ENCODE measurements at places on chromosomes 2 and 18. TPM values are rescaled to one million over a fixed set of nuclear protein-coding genes. Genes with fewer than 3 reads are reported as not detected.

- DNase-seq: no peak
Observed at GRCh38 chr2:148527488-148528340, 116.8 kb upstream of the EPC2 start.

DNA sequence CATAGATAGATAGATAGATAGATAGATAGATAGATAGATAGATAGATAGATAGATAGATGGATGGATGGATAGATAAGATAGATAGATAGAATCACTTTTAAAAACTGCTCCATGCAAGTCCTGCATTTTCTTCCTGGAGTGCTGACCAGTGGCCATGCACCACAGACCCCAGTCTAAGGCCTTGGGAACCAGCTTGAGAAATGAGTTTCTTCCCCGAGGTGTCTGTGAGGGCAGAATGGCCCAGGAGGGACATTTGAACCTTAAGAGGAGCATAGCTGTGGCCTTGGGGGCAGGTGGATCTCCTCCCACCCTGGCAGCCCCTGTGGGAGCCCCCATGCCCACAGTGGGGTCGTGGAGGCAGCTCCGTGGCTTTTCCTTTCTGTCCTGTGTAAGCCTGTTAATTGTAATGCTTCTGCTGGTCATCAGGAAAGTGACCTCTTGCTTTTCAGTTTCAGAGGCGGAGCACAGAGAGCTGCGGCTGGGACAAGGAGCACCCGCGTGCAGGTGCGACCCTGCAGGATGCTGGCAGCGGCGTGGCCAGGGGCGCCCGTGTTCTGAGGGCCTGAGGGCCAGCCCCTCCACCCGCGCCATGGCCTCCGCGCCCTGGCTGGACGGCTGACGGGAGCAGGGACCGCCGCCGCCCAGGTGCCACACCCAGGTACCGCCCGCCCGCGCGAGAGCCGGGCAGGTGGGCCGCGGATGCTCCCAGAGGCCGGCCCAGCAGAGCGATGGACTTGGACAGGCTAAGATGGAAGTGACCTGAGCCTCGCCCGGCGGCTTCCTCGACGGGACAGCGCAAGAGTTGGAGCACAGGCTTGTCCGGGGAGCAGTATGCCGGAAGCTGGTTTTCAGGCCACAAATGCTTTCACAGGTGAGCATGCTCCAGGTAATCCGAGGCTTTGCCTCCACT lies 168.6 kb downstream of the LDLRAD4 start:
- DNase-seq: no peak

DNA sequence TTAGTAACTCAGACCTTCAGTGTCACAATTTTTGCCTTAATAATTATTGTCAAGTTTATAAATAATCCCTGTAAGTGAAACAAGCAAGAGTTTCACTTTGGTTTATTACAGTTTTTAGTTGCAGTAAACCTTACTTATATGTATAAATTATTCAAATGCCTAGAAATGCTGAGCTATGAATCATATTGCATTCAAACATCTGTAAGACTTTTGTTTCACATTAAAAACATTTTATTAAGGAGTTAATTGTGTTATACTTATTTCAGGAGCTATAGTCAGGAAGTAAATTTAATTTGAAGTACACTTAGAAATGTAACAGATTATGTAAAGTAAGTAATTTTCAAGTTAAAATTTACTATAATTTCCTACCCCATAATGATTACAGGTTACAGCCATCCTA lies 3.9 kb upstream of the ETAA1 start:
- DNase-seq: no peak

- no peak for DNase-seq
Observed at GRCh38 chr2:108936866-108937265, 52.2 kb downstream of the EDAR start.

DNA sequence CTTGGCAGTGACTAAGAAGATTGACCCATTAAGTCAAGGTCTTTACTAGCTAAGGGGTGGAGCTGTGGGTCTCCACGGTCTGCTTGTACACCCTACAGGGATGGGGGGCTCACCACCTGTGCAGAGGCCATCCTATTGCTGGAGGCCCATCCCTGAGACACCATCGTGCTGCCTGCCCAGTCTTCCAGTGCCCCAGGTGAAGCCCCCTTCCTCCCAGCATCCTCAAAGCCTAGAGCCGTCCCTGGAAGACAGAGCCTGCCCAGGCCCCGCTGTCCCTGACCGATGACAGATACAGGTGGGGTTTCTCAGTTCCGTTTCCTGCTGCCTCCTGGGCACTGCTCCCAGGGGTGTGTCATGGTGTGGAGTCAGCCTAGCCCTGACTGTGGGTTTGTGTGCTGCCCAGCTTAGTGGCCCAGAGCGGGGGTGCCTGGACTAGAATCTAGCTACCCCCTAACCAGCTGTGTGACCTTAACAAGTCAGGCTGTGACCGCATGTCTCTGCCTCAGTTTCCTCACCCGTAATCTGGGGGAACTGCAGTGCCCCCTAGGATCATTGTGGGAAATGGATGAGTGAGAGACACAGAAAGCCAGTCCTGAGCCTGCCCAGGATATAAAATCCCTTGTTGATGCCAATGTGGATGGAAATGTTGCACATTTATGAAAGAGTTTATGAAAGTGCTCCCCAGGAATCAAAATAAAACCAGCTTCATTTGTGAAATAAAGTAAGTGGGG lies 2.0 kb downstream of the OTOS start:
- peak; percentile 50 for DNase-seq

GRCh38 chr2:178328037-178328436 lies 122.9 kb downstream of the PRKRA start:
- DNase-seq: no peak

DNA sequence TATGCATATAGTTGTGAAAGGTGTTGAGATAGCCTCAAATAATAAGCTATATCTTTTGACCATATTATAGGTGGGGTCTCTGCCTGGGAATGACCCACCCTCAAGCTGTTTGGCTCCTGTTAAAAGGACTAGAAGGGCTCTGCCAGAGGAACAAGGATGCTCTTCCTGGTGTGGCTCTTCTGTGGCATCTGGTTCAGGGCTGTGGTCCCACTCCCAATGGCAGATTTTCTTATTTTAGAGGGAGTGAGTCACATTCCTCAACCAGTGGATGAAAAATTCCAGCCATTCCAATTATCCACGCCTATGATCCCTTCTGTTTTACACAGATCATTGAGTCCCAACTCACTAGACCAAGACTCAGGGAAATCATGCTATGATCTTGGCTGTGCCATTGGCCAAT lies 119.9 kb downstream of the PARD3B start:
- no peak for DNase-seq

DNA sequence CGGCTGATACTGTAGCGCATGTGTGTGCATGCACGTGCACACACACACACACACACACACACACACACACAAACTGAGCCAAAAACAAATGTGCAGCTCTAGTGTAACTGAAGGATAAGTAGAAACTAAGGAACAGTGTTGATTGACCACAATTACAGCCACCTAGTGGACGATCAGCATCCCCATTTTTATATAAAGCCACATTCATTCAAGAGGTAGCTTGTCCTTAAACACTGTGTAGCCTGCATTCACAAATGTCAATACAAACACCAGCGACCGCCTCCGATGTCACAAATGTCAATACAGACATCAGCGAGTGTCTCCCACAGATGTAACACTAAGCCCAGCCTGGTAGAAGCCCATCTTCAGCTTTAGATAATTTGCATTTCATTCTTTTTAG lies 167.4 kb downstream of the PTGR3 start:
- DNase-seq: no peak

DNA sequence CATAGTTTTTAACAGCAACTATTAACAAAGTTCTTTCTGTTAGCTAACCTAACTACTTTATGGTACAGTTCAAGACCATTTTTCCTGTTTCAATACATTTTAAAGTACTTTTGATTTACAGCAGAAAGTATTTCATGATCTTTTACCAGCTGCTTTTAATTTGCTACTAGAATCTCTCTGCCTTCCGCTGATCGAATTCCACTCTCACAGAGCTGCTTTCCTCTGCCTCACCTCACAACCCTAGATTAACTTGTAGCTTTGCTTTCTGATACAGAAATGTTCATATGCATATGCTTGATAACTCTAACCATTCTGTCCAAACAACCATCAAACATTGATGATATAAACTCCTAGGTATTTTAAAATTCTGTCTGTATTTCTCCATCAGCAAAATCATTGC lies 463.2 kb upstream of the ZEB2 start:
- no peak for DNase-seq

GRCh38 chr2:136582628-136583205 lies 182.6 kb upstream of the THSD7B start:
- DNase-seq: peak; percentile 48

DNA sequence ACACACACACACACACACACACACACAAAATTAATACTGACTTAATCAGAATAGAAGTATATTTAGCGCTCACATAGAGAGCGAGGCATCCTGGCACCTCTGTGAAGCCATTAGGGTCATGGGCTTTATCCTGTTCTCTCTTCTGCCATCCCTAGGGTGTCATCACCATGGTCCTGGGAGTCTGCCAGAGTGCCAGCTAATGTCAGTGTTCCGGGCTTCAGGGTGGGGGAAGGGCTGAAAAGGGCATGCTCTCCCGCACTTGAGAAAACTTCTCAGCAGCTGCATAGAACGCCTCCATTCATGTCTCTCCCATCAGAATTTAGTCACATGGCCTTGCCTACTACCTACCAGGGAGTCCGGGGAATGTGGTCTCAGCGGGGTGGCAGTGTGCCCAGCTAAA lies 19.7 kb upstream of the DYNC2LI1 start:
- no peak for DNase-seq

DNA sequence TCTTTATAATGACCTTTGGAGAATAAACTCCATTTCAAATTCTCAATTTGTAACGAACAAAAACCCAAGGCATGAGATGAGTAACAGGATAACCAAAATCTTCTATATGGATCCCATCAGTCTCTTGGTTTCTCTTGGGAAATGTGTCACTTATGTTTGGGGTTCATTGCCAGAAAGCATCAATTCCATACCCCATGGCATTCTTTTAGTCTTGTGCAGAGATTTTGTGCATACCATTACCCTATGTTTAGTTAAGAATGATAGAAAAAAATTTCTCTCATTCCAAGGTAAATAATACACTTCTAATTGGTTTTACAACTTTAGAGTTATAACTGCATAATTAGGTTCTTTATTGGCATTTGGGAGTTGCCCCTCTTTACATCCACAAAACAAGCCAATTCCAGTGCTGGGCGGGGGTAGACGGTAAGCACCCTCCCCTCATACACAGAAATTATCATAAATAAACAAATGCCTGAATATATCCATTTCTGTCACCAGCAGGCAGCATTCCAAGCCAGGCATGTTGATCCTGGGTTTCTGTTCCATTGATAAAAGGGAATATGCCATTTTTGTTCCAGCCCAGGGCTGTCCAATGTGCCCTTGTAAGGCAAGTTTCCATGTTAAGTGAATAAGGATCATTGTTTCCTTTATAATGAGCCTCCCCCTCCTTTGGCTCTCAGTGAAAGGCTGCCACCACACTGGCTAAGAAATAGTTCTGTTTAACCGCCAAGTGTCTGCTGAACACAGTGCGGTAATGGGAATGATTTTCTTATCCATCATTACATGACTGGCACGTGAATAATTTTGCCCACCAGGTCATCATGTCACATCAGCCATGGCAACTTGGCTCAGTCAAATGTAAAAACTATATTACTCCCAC lies 680.1 kb upstream of the ZEB2 start:
- no peak for DNase-seq

DNA sequence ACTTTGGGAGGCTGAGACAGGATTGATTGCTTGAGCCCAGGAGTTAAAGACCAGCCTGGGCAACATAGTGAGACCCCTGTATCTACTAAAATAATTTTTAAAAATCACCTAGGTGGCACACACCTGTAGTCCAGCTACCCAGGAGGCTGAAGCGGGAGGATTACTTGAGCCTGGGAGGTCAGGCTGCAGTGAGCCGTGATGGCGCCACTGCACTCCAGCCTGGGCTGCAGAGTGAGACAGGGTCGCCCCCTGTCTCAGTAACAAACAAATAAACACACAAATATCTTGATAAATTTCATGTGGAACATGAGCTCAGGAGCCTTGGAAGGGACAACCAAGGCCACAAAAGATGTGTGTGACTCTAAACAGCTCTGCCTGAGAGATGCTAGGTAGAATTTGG lies 11.7 kb upstream of the ANKRD53 start:
- DNase-seq: peak; percentile 12

DNA sequence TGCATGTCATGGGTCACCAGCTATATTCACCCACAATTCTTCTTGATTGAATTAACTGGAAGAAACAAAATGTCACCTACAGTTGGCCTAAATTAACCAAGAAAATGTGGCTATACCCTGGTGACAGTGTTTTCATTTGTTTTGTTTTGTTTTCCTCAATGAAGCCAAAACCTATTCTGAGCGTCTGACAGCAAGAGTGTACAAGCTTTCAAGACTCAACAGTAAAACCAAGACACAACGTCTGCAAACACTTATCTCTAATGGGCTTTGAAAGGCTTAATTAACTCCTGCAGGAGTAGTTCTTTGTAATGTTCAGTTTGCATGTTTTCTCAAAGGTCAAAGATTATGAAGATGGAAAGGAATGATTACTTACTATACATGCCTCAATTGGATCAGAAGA lies 827.6 kb upstream of the KLHL29 start:
- no peak for DNase-seq

DNA sequence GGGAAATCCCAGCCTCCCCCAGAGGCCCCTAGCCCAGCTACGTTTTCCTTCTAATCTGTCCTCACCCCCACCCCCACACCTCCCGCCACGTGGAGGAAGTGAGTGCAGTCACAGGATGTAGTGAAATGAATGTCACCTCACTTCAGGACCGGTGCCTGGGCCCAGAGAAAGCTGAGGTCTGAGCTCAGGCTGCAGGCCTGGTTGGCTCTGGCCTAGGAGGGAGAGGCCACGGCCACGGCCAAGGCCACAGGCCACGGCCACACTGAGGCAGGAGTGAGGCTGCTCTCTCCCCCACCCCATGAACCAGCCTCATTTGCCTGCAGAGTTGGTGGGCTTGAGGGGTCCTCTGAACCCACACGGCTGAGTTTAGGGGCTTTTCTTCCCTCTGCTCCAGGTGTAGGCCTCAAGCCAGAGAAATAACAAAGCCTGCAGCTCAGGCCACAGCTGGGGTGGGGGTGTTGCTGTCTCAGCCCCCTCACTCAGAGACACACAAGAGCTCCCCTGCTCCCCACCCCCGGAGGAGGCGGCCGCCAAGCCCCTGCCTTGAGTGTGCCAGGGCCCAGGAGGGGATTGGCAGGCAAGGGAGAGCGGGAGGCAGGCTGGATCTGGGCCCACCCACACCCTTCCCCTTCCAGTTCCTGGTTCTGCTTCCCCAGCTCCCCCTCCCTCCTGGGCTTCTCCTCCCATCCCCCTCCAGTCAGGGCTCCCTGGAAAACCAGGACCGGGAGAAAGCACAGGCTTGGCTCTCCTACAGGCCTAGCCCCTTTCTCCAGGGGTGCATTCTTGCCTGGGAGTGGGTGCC lies 27.0 kb downstream of the DNMT3A start:
- peak; percentile 85 for DNase-seq

GRCh38 chr2:1730015-1730927 lies 14.0 kb downstream of the PXDN start:
- peak; percentile 76 for DNase-seq

- DNase-seq: no peak
Observed at GRCh38 chr18:33711514-33711913, 133.5 kb downstream of the ASXL3 start.

- no peak for DNase-seq
Observed at GRCh38 chr2:4995466-4995865, 696.7 kb upstream of the SOX11 start.

Gene TUBA4B
- not detected for total RNA-seq

Gene GPR45
- not detected for total RNA-seq

Gene TANC1
- total RNA-seq: 56.9 TPM

Gene BMPR2
- total RNA-seq: 123 TPM

Gene CLEC4F
- total RNA-seq: not detected

Gene ALPP
- total RNA-seq: not detected

Gene MYO5B
- total RNA-seq: 1.2 TPM

Gene ELAC1
- total RNA-seq: 5.1 TPM

Gene TEX44
- total RNA-seq: not detected

Gene DSC2
- 6.8 TPM for total RNA-seq

Gene BOK
- 11.6 TPM for total RNA-seq

Gene KCNE4
- total RNA-seq: 10.9 TPM

Gene SERPINB13
- total RNA-seq: not detected

Data from aorta (tissue), 5 donors.